Stimulated activated CD8-positive, alpha-beta memory T cell treated with anti-CD3 and anti-CD28 coated beads, Interleukin-4, amount 100 ng/mL, for 24 hours (primary cell): ENCODE measurements at places on chromosomes 11 and 22.

- DNase-seq, result no peak
Observed at GRCh38 chr11:65609665-65610064, 4.4 kb downstream of the MAP3K11 start.

- no peak for DNase-seq
Observed at GRCh38 chr11:47394050-47394321, 14.4 kb upstream of the SLC39A13 start.

DNA sequence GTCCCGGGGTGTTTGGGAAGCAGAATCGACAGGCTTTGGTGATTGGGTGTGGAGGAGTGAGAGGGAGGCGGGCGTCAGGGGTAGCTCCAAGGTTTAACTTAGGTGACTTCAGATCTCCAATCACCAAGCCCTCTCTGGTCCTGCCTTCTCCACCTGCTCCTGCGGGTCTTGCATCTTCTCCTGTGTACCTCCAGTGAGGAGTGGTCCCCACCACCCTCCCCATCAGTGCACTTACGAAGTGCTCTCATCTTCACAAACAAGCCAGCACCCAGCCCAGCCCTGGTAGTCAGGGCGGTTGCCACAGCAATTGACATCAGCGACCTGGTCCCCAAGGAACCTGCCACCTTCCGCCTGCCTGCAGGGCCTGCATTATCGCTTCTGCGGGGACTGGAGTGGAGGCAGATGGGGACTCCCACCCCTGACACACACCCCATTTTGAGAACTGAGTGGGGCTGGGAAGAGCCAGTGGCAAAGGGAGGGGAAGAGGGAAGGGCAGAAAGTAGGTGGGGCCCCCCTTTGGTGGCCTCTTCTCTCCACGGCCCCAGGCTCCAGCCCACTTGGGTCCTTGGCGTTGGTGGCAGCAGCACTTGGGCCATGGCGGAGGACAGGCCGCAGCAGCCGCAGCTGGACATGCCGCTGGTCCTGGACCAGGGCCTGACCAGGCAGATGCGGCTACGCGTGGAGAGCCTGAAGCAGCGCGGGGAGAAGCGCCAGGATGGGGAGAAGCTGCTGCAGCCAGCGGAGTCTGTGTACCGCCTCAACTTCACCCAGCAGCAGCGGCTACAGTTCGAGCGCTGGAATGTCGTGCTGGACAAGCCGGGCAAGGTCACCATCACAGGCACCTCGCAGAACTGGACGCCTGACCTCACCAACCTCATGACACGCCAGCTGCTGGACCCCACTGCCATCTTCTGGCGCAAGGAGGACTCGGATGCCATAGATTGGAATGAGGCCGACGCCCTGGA lies at the start of gene OMP:
TSS of gene OMP (plus strand) at position 595 of the 965 bp plus-strand sequence. CDS start at position 595, 0 bp downstream.
- no peak for DNase-seq

DNA sequence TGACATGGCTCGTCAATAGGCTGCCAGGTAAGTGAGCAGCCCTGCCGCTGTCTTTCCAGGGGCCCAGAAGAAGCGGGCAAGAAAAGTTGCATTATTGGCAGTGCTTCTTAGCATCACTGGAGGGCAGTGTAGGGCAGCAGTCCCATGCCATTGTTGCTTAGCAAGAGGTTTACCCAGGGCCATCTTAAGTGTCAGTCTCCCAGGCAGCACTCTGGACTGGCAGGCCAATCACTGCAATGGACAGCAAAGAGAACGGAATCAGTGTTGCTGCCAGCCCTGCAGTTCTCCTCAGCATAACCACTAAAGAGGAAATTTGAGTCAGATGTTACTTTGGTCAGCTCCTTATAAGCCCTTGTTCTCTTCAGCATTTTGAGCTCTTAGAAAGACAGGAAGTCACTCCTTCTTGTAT lies 13.4 kb upstream of the GRK2 start:
- no peak for DNase-seq

- DNase-seq, result no peak
Observed at GRCh38 chr11:132681971-132682370, 850.3 kb downstream of the OPCML start.

DNA sequence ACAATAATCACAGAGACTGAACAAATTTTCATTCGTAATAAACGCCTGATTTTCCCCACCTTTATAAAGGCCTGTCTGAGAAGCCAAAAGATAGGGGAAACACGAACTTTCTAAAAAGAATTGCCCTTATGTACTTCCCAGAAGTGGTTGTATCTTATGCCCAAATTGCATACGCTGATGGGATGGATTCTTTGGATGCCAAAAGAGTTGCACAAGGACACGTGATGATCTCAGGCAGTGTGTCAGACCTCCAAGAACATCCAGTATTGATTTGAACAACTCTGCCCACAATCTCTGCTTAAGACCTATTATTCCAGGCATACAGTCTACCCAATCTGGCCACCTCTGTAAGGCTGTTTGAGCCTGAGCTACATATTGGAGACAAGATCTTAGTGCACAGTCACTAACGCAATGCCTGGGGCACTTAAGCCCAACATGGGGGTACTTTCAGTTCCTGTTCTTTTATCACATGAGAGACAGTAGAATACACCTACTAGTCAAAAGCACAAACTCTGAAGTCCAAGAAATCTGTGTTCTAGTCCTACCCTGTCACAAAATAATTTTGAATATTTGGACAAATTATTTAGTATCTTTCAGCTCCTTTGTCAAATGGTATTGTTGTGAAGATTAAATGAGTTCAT lies 38.9 kb downstream of the OR10A6 start:
- DNase-seq, result no peak

DNA sequence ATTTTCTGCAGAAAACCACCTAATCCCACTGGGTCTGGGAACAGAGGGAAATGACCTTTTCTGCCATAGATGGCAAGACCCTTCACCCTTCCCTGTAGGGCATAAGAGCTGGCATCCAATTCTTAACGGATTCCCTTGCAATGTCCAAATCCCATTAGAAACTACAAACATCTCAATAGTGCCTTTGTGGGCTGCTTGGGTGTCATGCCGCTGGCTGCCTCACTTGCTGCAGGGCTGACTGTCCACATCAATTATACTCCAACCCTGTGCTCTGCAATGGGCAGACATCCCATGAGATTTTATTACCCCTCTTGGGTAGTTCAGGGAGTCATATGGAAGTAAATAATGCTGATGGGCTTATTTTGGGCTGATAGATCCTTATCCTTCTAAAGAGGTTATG lies 7.3 kb downstream of the GRAP2 start:
- DNase-seq, result no peak

DNA sequence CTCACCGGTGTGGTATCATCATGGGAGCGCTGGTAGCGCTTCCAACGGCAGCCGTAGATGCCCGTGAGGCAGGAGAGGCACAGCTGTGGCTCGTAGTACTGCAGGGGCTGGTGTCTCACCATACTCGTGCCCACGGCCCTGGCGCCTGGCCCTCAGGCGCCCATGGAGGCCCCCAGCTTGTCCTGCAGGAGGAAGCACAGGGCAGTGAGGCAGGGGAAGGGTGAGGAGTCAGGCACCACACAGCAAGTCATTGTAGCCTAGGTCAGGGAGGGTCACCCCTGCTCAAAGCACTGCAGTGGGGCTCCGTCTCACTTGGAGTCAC lies 44.6 kb upstream of the KLHL35 start:
- DNase-seq, result no peak

GRCh38 chr11:26622181-26622580 lies 50.1 kb upstream of the MUC15 start:
- no peak for DNase-seq

DNA sequence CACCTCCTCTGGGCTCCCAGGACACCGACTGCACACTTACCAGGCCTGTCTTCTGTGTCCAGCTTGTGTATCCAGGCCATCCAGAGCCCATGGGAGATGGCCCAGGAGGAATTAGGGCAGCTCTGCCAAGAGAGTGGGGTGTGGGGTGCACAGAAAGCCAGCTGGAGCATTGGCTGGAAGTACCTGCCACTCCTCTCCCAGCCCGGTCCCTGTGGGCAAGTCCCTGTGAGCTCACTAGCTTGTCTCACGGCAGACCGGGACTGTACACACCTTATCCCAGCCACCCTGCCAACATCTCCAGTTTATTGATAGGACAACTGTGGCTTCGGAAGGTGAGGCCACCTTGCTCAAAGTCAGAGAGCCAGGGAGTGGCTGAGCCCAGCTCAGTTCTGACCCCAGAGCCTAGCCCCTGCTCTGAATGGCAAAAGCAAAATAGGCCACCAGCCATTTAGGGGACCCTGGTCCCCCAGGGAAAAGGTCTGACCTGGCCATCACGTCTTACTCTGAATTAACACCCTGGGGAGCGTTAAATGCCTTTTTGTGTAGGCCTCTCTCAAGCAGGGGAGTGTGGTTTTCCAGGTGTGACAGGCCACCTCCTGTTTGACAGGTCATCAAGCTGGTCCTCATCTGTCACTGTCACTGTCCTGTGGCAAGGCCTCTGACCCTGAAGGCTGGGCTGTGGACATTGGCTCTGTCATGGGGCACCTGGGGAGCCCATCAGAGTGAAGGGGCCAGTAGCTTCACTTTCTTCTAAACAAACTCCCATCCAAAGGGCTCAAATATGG lies 15.1 kb downstream of the UQCR10 start:
- no peak for DNase-seq
